NCI-H2081 (cell line): ENCODE measurements at places on chromosomes 12 and 14.

- no peak for DNase-seq
These were observed 75.0 kb upstream of the SLC24A4 start for GRCh38 chr14:92247947-92248346.

DNA sequence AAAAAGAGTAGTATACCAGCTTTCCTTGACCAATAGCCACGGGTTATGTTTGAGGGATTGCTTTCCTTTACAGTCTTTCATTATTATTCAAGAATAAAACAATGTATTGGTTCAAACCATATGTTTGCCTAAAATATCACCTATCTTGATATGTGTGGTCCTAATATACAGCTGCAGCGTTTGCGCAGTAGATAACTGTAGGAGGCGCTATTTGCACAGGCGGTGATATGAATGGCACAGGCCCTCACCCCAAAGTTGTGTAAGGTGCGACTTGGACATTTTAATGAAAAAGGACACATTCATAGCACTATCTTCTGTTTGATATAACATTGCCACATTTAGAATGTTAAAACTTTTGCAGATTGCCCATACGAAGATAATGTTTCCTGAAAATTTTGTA is 298.4 kb downstream of the TRHDE start:
- DNase-seq = no peak

DNA sequence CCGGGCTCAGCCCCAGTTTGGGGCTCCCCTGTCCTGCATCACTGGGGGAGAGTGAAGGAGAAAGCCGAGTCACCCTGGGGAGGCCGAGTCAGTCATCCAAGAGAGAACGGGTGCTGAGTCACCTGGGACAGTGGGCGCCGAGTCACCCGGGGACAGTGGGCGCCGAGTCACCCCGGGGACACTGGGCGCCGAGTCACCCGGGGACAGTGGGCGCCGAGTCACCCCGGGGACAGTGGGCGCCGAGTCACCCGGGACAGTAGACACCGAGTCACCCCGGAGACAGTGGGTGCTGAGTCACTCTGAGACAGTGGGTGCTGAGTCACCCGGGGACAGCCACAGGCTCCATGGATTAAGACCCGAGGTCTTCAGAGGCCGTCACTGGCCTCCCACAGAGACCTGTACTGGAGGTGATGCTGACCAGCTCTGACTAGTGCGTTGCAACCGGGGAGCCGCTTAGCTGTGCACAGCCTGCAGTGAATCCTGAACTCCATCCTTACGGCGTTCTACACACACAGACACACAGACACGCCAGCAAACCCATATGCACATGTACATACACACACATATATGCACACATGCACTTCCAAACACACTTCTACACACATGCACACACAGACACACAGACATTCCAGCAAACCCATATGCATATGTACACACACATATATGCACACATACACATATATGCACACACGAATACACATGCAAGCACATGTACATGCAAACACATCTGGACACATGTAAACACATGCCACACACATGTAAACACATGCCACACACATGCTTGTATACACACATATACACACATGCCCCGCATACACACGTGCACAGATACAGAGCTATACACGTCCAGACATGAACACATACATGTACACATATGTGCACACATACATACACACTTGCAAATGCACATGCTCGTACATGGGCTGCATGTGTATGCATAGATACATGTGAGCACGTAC is 64.9 kb upstream of the GALNT9 start:
- no peak for DNase-seq

- no peak for DNase-seq
These were observed 308.7 kb upstream of the DIO3 start for GRCh38 chr14:101252443-101253214.

DNA sequence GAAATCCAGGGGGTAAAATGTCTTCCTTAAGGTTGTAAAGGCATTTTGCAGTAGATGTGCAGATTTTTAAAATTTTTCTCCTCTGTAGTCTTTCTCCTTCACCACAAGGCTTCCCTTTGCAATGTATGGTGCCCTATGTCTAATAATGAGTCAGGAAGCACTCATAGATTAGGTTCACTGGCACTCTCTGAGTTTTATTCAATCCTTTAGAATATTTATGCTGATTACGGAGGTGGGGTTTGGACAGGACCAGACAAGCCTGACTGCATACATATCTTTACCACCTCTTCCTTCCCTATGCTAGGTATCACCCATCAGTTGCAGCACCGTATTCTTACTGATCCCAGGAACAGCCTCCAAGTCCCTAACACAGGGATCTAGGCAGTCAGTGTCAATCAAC is 99.5 kb downstream of the NEDD1 start:
- no peak for DNase-seq

DNA sequence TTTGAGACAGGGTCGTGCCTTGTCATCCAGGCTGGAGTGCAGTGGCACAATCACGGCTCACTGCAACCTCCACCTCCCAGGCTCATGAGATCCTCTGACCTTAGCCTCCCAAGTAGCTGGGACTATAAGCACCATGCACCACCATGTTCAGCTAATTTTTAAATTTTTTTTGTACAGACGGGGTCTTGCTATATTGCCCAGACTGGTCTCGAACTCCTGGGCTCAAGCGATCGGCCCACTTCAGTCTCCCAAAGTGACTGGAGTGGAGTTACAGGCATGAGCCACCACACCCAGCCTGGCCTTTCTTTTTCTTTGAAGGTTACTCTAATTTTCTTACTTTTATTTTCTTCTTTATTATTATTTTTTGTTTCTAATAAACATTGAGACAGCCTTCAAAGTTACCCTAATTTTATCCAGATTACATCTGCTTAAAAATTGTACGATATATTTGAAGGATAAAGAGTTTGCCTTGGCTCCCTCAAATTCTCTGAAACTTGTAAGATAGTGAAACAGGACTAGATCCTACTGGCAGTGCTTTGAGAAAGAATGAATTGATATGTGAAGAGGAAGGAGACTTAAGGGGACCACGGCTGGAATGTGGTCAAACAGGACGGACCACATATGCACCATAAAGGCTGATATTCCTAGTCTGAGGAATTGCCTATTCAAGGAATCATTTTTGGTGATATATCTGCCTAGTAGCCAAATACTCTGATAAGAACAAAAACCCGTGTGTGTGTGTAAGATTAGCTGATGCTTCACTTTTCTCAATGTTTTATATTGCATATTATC is 14.1 kb upstream of the SINHCAF start:
- no peak for DNase-seq

DNA sequence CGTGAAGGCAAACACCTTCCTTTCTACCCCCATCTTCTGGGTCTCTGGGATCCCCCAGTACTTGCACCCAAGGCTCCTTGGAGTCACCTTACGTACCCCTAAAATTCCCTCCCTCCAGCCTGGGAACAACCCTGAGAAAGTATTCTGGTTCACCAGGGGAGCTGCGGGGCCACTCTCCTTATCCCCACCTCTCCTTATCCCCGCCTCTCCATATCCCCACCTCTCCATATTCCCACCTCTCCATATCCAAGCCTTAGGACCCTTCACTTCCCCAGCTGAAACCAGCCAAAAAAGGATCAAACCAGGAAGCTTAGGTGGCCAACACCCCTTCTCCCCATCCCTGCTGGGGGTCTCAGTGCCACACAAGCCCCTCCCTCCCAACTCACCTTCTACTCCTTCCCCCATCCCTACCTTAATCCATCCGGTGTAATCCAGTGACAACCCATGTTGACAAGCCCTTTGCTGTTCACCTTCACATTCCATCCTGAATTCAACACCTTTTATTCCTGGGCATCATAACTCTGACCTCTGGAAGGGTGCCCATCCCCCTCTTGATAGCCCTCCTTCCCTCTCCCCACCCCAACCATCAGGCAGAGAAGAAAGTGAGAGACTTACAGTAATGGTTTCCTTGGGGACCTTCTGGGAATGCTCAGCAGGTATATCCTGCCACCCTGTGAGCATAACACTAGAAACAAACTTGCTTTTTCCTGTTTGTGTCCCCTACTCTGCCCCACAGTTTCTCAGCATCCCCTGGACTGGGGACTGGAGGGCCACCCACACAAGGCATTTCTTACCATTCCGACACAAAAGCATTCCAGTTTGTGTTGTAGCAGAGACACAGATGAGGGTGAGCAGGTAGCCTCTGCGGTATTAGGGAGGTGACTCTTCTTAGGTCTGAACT is 1.6 kb upstream of the MSI1 start:
- no peak for DNase-seq

- no peak for DNase-seq
These were observed 133.9 kb upstream of the PDE3A start for GRCh38 chr12:20234474-20234873.

- DNase-seq = no peak
These were observed 244.7 kb upstream of the KRR1 start for GRCh38 chr12:75756111-75756510.
